ENCODE measurements at places on chromosomes 3 and 15.

- DNase-seq: no peak
These were observed 541.6 kb upstream of the ALCAM start for GRCh38 chr3:104825116-104825515.

DNA sequence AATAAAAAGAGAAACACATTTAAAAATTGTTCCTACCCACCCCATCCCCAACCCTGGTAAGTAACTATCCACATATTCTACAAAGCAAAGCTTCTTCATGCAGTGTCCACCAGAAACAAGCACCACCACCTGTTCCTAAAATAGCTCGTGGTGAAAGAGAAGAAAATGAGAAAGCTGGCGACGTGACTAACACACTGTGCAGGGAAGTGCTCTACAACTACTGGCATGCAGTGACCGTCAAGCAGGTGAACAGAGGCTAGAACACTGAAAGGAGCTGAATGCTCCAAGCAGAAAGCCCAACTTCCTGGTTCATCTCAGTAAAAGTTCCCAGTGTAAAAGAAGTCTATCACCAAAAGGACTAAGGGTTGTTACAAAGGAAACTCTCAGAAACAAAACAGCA, 80.7 kb downstream of the NR2E3 start:
- DNase-seq: no peak

DNA sequence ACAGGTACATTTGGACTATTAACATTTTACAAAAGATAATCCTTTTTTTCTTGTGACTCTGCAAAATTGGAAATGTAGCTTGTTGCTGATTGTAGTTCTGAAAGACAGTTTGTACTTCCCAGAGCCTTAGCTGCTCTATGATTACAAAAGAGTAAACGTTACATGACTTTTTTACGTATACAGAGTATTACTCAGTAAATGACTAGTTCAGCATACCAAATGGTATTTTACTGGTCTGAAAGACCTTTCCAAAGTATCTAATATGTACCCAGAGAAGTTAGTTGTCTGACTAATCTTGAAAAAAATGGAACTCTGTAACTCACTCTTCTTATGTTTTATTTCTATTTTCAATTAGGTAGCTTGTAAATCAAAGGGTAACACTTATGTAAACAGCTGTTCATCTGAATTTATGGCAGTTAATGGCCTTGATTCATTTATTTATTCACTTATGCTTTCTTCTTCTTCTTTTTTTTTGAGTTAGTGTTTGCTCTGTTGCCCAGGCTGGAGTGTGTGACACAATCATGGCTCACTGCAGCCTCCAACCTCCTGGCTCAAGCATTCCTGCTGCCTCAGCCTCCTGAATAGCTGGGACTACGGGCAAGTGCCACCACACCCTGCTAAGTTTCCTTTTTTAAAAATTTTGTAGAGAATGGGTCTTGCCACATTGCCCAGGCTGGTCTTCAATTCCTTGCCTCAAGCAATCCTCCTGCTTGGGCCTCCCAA, 151.7 kb downstream of the C3orf38 start:
- DNase-seq: no peak

GRCh38 chr3:194579091-194579606, 54.1 kb downstream of the TMEM44 start:
- DNase-seq: no peak

- no peak for DNase-seq
These were observed 49.2 kb upstream of the TMEM115 start for GRCh38 chr3:50408443-50408944.

DNA sequence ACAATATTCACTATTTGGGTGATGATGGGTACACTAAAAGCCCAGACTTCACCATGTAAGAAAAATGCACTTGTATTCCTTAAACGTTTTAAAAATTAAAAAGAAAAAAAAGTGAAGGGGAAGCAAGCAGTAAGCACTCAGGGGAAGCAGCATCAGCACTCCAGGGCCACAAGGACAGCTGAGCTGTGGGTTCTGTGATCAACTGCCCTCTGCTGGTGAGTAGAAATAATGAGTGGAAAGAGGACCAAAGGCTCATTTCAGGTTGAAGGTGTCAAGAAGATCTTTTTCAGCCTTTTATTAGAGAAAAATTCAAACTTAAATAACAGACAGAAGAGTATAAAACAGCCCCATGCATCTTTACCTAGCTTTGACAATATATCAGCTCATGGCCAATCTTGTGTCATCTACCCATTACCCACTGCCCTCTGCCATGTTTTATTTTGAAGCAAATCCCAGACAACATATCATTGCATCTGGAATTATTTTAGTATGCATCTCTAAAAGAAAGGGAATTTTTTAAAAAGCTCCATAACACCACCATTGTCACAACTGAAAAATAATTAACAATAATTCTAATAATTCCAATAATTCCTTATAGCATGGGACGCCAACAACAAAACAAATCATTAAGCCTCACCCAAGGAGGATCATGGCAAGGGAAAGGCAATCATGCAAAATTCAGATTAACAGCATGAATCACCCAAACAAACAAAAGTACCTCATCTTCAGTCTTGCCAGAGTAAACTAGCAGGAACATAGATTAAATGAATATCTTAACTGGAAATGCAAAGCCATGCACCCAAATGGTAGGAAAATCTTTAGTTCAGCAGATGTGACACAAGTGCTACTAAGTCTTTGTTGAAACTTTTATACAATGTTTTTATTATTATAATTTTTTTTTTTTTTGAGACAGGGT, 42.5 kb downstream of the TAMM41 start:
- DNase-seq: peak; percentile 3

DNA sequence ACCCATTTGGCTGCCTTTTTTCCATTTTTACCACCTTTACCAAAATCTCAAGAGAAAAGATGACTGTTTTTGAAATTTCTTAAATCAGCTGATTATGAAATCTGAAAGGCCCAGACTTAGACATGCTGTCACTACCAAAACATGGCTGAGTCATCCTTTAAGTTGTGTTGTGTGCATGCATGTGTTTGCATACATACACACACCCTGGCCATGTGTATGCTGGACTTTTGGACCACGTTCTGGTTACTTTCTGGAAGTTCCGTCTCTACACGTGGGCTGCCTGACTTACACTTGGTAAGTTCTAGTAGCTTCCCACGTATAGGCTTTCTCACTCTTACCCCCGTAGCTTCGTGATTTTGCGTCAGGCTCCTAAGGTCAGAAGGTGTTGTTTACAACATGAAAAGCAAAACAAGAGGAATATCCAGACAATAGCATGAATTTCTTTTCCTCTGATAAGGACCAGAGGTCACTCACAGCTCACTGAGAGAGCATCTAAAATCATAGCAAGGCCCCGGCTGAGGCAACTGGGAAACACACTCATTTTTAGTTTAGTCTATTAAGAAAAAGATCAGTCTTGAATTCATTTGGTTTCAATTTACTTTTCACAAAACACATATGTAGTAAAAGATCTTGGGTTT, 62.4 kb downstream of the COL8A1 start:
- DNase-seq: no peak

DNA sequence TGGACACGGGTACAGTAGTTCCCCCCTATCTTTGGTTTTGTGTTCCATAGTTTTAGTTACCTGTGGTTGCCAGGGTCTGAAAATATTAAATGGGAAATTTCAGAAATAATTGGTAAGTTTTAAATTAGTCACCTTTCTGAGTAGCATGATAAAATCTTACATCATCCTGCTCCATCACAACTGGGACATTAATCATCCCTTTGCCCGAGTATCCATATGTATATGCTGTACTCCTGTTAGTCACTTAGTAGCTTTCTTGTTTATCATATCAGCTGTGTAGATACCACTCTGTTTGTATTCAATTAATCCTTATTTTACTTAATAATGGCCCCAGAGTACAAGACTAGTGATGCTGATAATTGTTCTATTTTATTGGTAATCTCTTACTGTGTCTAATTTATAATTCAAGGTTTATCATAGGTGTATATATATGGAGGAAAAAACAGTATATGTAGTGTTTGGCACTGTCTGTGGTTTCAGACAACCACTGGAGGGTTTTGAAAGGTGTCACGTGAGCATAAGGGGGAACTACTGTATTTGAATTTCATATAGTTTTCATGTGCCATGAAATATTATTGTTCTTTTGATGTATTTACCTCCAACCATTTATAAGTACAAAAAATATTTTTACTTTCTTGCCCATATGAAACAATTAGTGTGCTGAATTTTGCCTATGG, 41.4 kb downstream of the CTDSPL2 start:
- DNase-seq: no peak
